ENCODE measurements at places on chromosomes 3 and 15.
A peak's percentile ranks its signal among the peaks of the same experiment; 100 is the strongest.

DNA sequence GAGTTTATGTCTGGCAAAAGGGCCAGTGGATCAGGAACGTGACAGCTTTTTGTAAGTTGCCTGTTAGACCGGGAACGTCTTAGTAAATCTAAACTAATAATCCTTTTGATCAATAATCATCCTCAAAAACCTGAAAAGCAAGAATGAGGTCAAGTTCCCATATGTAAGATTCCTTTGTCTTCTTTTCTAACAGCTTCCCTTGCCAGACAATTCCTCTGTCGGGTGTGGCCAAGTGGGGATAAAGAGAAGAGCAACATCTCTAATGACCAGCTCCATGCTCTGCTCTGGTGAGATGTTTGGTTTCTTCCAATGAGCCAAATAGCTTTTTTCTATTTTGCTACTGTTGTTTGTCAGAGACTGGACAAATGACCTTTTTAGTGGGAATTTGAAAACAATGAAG, 19.8 kb downstream of the FANCD2OS start:
- no peak for DNase-seq

- no peak for DNase-seq
These were observed 66.7 kb upstream of the TNIK start for GRCh38 chr3:171526869-171527268.

DNA sequence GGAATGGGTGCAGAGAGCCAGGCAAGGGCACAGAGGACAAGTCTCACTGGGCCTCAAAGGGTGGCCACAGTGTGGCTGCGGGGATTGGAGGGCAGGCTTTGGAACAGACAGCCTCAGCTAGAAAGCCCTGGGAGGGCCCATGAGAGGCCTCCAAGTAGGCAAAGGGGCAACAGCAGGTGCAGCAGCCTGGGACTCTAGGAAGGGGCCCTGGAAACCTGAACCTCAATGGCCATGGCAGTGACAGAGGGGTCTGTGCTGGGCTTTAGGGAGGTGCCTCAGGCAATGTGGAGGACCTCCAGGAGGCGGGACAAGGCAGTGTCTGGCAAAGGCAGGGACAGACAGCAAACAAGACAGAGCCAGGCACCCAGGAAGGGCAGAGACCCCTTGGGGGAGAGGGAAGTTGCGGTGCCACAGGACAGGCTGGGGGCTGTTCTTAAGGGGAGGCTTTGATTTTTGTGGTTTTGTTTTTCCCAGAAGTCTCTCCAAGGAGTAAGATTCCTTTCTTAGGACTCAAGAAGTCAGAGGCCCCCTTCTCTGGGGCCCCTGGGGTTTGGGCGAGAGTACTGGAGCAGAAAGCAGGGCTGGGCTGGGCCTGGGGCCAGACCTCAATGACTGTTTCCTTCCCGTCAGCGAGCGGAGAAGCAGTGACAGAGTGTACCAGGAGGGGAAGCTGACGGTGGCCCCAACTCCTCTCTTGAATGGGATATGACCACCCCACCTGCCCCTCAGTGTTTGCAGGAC, 9.7 kb downstream of the STOML1 start:
- DNase-seq = peak; percentile 49

GRCh38 chr15:52020221-52021085, 1.4 kb downstream of the MAPK6 start:
- no peak for DNase-seq

- DNase-seq = no peak
These were observed 12.0 kb downstream of the TBC1D5 start for GRCh38 chr3:17730318-17730967.

DNA sequence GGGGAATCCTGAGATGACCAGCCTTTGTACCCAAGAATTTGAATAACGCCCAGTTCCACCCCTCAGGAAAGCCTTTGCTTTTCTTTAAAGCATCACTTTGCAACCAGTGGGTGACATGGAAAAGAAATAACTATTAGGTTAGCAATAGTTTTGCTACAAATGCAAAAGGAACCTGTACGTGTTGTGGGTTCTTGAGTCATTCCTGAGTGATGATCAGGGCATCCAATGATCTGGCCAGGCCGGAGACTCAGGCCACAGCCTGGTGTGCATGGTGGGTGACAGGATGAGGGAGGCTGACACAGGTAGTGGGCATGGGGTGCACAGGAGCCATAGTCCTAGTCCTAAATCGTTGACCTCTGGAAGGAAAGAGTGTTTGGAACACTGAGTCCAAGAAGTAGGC, 321.4 kb upstream of the IL12A start:
- no peak for DNase-seq

DNA sequence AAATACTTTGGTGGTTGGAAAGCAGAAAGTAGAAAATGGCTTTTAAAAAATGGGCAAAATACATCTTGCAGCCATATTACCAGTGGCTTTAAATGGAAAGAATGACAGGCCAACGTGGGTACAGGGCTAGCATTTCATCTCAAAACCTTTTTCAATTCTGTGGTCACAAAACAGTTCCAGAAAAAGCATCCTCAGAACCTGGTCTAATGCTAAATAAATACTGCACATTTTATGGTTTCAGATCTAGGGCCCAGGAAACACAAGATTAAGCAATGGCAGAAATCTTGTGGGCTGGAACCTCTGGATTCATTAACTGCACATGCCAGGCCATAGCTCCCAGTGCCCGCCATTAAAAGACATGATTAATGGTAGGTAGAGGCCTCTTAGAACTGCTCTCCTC, 470.2 kb upstream of the RASGRP1 start:
- DNase-seq = no peak

DNA sequence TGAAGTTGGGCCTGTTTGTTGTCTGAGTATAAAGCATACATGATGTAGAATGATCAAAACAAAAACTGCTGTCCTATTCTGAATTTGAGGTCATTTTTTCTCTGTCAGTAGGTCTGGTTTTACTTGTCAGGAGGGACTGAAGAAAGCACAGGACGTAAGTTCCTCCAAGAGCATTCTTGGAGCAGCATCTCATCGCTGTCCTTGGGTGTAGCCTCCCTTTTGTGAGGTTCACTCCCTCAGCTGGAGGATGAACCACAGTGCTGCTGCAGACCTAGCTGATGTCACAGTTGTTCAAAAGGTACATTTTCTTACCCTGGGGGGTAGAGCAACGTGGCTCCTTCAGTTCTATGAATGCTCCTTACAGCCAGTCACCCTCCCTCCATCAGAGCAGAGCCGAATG, 490.0 kb upstream of the TBL1XR1 start:
- no peak for DNase-seq

DNA sequence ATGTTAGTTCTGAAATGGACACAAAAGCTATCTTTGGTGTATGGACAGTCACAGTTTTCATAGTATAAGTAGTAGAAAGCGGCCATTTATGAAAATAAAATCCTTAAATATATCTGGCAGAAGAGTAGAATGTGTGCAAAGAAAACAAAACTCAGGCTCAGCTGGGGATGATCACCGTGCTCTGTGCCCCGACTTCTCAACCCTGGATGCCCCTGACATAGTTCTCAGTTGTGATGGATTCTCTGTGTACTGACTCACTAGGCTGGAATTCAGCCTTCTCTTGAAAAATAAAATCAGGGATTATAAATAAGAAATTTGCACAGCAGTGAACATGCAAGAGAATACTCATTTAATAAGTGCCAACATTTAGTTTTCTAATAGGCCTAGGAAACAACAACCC, 925.1 kb upstream of the NR2F2 start:
- DNase-seq = no peak

DNA sequence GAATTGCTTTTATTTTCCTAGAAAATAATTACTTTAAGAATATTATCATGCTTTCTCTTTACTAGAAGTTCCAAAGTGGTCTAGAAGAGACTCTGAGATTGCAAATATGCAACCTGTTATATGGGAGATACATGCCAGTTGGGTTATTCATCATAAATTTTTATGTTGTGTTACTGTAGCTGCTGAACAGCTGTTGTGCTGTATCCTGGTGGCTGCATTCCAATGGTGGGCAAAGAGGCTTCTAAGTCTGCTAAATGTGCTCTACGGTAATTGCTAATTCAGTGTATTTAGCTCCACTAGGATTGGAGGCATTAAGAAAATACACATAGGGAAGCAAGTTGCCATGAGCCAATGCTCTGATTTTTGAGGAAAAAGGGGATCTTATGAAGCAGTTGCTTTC, 409.0 kb downstream of the TUSC7 start:
- DNase-seq = no peak

DNA sequence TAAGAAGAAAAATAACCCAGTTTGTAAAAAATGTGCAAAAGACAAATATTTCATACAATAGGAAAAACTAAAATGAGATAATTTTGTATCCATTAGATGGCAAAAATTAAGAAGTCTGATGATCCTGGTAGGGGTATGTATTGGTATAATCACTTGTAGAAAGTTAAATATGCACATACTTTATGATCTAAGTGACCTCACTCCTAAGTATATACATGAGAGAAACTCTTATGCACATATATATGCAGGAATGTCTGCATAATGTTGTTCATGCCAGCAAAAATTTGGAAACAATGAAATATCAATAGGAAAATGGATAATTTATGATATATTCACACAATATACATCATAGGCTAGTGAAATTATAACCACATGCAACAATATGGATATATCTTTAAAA, 33.5 kb downstream of the USP50 start:
- DNase-seq = no peak

GRCh38 chr3:78101384-78101783, 1061.5 kb downstream of the ROBO2 start:
- no peak for DNase-seq

DNA sequence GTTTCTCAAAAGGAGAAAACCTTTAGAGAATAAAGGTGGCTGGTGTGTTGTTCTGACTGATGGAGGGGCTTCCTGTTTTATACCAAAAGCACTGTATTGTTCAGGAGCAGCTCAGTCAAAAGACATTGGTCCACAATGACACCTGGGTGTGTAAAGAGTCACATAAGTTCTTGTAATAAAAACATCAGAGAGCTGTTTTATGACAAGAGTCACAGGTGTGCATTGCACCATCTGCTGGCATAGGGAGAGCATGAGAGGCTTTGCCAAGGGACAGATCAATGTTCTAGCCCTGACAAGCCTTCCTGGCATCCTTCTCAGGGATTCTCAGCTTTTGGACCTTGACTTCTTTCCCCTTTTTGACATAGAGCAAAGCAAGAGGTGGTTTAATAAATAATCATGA, 20.4 kb downstream of the ARPP21 start:
- no peak for DNase-seq

DNA sequence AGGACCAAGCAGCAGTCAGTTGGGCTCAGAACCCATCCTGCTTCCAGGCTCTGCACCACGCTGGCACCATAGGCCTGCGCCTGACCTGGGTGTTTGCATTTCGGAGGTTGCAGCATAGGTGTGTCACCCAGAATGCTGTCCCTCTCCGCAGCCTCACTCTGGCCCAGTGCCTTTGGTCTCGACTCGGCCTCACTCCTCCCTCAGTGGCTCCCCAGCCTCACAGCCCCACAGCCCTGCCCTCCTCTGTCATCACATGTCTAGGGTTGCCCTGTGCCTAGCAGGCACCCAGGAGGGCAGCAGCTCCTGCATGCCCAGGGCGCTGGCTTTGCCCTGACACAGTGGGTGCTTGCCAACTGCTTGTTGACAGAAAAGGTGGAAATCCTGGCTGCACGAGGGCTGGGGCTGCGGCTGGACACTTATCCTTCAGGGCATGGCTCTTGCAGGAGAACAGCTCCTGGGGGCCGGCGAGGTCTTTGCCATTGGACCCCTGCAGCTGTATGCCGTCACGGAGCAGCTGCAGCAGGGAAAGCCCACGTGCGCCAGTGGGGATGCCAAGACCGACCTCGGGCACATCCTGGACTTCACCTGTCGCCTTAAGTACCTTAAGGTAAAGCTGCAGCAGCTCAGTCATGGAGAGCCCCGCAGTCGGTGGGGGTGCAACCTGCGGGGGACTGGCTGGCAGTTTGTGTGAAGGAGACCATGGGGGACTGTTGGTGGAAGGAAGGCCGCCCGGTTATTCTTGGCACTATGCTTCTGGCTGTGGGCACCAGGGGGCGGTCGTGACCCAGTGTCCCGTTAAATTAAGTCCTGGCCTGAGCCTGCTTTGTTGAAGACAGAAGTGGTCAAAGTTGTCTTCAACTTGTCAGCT, 16.2 kb downstream of the NISCH start:
- peak; percentile 47 for DNase-seq

DNA sequence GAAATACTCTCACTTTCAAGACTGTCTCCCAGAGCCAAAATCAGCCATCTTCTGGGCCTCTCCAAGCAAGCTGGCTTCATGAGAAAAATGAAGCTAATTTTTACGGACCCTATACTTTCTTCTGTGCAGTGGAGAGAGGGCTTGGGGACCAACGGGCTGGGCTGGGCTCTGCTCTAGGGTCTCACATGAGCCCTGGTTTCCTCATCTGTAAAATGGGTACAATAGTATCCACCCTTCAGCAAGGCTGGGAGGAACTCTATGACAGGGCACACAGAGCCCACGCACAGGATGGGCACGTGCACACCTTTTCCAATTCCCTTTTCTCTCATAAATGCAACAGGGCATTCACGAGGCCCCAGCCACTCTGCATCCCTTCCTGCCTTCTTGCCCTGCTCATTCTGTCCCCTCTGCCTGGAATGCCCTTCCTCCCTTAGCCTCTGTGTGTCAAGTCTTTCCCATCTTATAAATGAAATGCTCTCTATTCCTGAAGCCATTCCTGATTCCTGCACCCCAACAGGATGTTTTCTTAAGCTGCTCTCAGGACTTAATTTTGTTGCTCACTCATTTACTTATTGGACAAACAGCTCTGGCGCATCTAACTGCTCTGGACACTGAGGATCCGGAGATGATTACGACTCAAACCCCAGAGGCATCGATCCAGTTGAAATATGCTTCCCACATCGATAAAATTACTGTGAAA, 32.9 kb upstream of the SEC13 start:
- DNase-seq = no peak

- no peak for DNase-seq
These were observed 215.7 kb upstream of the TMC3 start for GRCh38 chr15:81589671-81590070.

GRCh38 chr3:66014056-66014455, 24.7 kb downstream of the MAGI1 start:
- DNase-seq = no peak

- DNase-seq = no peak
These were observed 9.2 kb downstream of the CD200R1 start for GRCh38 chr3:112965656-112966055.

DNA sequence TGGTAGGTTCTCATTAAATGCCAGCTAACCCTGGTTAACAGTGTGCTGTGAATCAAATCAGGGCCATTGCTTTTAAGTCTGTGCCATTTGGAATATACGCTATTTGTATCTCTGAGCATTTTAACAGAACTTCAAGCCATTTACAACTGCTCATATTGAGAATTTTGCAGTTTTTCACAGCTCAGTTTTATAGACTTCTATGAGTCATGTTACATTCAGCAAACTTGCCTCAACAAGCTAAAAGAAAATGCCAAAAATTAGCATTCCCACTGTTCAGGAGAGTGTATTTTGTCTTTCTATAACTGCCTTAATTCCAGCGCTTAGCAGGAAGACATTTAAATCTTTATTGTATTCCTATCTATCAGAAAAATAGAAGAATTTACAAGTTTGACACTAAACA, 196.4 kb downstream of the GBE1 start:
- no peak for DNase-seq

Data from activated CD8-positive, alpha-beta T cell treated with anti-CD3 and anti-CD28 coated beads, Interleukin-2, amount 10 ng/mL, durations not matched to agents 7 days and 5 days (primary cell).